CD4-positive, alpha-beta T cell treated with Interleukin-15 for 4 hours (primary cell): ENCODE measurements at places on chromosomes 12 and 14.

DNA sequence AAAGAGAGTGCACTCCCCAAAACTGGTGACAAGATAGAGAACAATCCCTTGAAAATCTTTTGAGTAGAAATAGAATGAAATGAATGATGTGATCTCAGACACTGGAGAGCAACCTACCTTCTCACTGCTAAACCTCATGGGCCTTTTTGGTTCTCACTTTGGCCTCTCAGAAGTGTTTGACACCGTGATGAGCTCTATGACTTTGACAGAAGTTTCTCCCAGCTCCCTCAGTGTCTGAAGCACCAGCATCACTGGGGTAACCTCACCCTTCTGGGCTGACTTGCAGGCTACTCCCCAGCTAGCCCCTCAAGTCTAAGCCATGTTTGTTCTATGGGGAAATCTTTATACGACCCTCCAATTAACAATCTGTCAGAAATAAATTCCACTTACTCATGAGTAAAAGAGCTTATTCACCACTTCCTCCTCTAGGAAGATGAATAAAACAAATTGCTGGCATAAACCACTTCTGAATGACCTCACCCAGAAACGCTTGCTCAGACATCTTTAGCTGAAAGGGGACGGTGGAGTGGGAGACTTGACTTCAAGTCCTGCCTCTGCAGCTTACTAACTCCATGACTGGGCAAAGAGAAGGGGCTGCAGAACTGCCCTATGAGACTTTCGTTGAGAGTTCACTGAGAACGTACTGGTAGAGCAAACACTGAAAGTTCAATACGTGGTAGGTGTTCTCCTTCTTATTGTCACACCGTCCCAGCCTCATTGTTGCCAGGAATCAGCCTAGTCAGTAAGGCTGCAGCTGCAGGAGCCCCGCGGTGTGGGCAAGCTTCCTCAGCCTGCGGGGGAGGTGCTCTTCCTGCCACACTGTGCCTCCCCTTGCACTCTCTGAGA lies 46.5 kb downstream of the ST8SIA1 start:
- peak; percentile 37 for DNase-seq

DNA sequence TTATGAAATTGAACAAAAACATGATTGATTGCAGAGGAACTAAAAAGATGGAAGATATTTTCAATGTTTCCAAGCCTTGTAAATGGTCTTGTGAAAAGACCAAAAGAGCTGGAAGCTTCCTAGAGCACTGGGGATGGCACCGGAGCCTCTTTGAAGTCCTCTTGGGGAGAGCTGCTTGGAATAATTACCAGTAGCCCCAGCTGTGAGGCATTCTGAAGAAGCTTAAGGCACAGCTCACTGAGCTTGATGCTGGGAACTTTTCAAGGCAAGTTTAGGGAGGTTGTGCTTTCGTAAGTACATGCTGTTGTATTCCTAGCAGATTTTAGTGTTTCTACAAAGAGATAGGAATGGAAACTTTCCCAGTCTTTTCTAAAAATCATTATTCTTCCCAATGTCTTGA lies 13.9 kb downstream of the PDZRN4 start:
- DNase-seq, result no peak

- no peak for DNase-seq
Measured at GRCh38 chr12:27572486-27573255, 48.7 kb downstream of the PPFIBP1 start.

GRCh38 chr14:30034152-30034551 lies 106.5 kb upstream of the PRKD1 start:
- DNase-seq, result no peak

DNA sequence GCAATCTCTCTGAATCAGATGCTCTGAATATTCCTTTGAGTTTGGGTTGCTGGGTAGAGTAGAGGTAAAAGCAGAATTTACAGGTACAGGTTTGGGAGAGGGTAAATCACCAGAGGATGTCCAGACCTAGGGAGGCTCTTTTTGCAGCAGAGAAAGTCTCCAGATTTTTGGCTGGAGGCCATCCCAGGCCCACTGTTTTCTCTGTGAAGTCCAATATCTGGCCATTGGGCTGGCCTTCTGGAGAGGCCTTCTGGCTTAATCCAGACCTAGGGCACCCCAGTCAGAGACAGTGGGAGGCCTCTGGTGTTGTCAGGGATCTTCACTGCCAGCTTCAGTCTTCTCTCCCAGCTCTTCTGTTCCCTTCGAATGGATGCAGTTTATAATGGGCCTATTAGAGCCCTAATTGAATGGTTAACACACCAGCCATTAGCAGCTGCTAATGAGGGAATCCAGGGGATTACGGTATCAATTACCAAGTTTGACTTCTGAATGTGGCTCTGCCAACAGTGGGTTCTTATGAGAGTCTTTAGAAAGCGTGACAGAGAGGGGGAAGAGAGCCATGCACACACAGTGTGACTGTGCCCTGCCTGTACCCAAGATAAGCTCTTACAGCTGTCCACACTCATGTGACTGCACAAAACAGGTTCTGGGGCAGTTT lies 183.1 kb downstream of the EMP1 start:
- DNase-seq, result no peak

GRCh38 chr12:93702707-93703315 lies 25.6 kb downstream of the CRADD start:
- DNase-seq, result no peak

- no peak for DNase-seq
Measured at GRCh38 chr14:93946104-93946503, 19.0 kb downstream of the FAM181A start.

GRCh38 chr12:11758510-11759493 lies 109.3 kb downstream of the ETV6 start:
- DNase-seq, result no peak

- DNase-seq, result no peak
Measured at GRCh38 chr12:109639151-109639872, 65.7 kb downstream of the MVK start.

DNA sequence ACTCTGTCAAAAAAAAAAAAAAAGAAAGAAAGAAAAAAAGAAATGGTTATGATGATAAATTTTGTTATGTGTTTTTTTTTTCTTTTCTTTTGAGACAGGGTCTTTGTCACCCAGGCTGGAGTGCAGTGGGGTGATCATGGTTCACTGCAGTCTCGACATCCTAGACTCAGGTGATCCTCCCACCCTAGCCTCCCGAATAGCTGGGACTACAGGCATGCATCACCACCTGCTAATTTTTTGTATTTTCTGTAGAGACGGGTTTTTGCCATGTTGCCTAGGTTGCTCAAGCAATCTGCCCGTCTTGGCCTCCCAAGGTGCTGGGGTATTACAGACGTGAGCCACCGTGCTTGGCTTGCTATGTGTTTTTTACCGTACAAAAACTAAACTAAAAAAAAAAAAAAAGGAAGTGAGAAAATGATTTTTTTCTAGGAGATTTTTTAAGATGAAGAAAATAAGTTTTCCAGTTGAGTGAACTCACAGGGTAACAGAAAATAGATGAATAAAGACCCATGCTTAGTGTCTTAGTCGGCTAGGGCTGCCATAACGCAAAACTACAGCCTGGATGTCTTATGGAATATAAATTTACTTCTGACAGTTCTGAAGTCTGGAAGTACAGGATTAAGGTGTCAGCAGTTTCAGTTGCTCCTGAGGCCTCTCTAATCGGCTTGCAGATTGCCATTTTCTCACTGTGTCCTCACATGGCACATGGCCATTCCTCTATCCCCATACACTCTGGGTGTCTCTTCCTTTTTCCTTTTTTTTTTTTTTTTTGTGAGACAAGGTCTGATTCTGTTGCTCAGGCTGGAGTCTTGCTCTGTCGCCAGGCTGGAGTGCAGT lies 13.2 kb upstream of the APOF start:
- no peak for DNase-seq

GRCh38 chr12:76208129-76208528 lies 123.6 kb upstream of the NAP1L1 start:
- no peak for DNase-seq

DNA sequence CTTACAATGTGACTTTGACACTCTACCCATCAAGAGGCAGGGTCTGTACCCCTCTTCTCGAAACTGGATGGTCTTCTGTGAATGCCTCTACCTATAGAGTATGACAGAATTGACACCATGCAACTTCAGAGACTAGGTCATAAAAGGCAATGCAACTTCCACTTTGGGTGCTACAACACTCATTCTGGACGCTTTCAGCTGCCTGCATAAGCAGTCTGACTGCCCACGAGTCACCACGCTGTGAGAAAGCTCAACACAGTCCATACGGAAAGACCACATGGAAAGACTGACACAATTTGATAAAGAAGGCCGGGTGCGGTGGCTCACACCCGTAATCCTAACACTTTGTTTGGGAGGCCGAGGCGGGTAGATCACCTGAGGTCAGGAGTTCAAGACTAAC lies 14.9 kb downstream of the SLC7A7 start:
- DNase-seq, result no peak

DNA sequence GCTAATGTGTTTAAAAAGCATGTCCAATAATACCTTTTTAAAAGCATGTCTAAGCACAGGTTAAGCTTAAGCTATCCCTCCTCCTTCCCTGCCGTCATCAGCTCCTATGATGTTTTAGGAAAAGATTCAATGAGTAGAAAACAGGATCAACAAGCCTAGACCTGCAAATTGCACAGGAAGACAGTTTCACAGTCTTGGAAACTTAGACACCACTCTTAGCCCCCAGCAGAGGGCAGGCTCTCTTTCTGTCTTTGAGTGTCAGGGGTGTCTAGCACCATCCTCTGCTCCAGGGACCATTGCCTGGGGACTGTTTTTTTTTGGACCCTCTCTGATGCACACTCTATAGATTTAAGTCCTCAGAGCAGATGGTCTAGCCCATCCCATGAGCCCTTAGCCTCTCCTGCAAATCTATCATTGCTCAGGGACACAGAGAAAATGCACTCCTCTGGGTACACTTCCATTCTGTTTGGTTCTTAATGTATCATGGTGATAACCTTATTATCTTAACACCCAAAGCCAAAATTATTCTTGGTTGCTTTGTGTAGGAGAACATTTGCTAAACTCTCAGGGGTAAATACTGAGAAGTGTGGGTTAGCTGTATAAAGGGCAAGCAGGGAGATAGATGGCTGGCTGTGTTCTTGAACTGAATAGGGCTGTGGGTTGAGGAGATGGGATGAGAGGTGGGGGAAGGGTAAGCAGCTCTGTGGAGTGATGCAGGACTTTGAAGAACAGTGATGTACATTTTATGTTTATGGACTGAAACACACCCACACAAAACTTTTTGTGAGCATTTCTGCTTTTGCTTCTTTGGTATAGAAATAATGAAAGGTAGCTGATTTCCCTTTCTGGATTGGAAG lies 259.9 kb upstream of the DDHD1 start:
- DNase-seq, result no peak

DNA sequence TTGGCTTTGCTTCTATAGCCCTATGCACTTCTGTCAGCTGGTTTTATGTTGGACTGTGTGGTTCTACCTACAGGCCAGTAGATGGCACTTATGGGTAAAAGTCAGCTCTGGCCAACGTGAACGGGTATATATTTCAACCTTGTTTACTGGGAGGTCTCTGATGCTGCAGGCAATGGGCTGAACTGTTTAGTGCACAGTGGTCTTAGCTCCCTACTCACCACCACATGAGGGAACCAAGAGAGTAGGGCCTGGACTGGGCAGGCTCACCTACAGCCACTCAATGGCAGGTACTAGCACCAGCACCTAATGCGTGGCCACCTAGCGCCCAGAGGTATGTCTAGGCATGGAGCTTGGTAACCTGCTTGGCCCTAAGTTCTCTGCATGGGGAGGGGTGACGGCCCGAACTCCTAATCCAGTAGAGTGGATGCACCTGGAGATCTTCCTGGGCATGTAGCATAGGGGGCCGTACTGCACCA lies 481.8 kb downstream of the TMEM117 start:
- no peak for DNase-seq

DNA sequence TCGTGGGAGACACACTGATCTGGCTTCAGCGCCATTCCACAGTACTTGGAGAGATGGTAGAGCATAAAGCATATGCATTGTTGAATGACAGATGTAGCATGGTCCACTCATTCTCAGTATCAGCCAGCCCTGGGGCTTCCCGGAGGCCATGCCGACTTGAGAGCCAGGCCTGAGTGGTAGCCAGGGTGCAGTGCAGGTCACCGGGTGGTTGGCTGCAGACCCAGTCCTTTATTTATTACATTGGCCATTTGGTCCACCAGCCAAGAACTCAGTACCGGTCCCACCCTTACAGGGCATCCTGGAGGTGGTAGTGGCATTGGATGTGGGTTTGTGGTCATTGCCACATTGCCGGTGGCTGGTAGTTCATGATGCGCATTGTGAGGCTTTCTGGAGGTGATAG lies 121.6 kb upstream of the RTL1 start:
- DNase-seq, result no peak

DNA sequence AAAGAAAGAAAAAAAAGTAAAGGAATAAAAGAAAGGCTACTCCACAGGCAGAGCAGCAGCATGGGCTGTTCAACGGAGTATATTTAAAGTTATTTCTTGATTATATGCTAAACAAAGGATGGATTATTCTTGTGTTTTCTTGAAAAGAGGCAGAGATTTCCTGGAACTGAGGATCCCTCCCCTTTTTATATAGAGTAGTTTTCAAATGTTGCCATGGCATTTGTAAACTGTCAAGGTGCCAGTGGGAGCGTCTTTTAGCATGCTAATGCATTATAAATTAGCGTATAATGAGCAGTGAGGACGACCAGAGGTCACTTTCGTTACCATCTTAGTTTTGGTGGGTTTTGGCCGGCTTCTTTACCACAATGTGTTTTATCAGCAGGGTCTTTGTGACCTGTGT lies 383.0 kb downstream of the PCNX1 start:
- no peak for DNase-seq

GRCh38 chr12:9667403-9668160 lies 1.9 kb upstream of the CLEC2D start:
- no peak for DNase-seq

GRCh38 chr14:51607711-51608110 lies 44.0 kb upstream of the FRMD6 start:
- no peak for DNase-seq

- DNase-seq, result no peak
Measured at GRCh38 chr12:31362115-31362758, 36.3 kb upstream of the SINHCAF start.

GRCh38 chr12:90801776-90802175 lies 153.2 kb downstream of the CCER1 start:
- DNase-seq, result no peak

DNA sequence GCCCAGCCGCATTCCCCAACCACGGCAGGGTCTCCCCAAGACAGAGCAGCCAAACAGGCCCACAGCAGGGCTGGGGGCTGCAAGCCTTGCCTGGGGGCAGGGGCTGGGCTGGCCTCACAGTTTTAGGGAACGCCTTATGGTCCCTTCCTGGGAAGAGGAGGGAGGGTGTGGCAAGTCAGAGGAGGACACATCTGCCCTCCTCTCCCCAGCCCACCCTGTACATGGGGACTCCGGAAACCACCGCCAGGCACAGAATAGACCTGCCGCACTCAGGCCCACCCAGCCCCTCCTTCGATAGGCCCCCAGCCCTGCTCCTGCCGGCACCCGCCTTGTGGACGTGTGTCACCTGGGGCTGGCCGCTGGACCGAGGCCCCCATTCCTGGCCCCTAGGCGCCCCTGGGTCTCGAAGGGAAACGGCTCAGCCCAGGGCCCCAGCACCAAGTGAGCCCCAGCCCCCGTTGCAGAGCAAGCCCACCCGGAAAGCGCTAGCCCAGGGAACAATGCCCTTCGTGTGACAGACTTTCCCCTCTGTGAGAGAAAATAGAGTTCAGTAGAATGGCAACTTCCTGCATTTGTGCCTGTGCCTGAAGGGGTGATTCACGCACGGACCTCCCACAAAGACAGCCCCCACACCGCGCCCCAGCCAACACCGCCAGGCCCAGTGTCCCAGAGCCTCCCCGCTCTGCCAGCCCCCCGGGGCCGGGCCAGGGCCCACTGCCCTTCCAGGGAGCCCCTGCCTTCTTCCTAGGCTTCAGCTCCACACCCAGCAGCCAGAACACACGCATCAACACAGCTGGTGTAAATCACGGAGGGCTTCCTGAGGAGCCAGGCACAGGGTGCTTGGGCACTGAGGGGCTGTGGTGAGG lies 12.0 kb upstream of the NUDT14 start:
- DNase-seq, result no peak

- no peak for DNase-seq
Measured at GRCh38 chr14:98207415-98207814, 1064.6 kb downstream of the BCL11B start.
